ENCODE measurements at places on chromosomes 6 and 20. TPM values are rescaled to one million over a fixed set of nuclear protein-coding genes. Genes with fewer than 3 reads are reported as not detected.

GRCh38 chr20:62523473-62524203 lies 47.8 kb upstream of the GATA5 start:
- no peak overlapping the region for H3K27ac ChIP-seq
- H3K36me3 ChIP-seq, result no peaks in the 10 kb centered on the region
- H3K4me1 ChIP-seq, result no peaks in the 10 kb centered on the region
- peaks cover 4% of the 10 kb centered on the region for H3K27me3 ChIP-seq

ENPP5 gene
- not detected for total RNA-seq

GRCh38 chr20:64261138-64261537 lies 5.6 kb downstream of the PCMTD2 start:
- H3K4me3 ChIP-seq, result no peak overlapping the region
- H3K4me1 ChIP-seq, result peaks cover 15% of the 10 kb centered on the region
- H3K27ac ChIP-seq, result peak overlapping the region; percentile 72

KIAA0408 gene
- total RNA-seq, result 2.3 TPM

SIRPB1 gene
- 1.7 TPM for total RNA-seq

DNA sequence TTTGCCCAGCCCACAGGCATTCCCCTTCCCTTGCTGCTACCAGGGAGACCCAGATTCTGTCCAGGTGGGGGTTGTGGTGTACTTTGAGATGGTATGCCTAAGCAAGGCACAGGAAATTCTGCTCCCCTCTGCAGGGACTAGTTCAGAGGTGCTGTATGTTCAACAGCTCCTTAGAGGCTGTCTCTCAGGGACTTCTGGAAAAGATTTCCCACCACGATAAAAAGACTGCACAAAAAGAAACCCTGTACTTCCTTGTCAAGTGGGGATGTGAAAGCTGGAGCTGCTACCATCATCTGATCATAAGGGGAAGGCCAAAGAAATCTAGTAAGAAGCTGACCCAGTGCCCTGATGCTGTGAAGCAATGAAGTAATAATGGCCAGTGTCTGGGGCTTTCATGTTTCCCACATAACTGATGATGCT lies 51.5 kb upstream of the SMIM29 start:
- no peak for DNase-seq

SLC17A2 gene
- total RNA-seq, result not detected

DNA sequence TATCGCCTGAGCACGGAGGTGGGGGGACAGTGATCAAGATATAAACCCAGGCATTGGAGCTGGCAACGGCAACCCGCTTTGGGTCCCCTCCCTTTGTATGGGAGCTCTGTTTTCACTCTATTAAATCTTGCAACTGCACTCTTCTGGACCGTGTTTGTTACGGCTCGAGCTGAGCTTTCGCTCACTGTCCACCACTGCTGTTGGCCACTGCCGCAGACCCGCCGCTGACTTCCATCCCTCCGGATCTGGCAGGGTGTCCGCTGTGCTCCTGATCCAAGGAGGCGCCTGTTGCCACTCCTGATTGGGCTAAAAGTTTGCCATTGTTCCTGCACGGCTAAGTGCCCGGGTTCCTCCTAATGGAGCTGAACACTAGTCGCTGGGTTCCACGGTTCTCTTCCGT lies 48.9 kb upstream of the CD83 start:
- no peak overlapping the region for H3K27ac ChIP-seq
- H3K36me3 ChIP-seq, result no peaks in the 10 kb centered on the region
- H3K4me1 ChIP-seq, result no peaks in the 10 kb centered on the region

DNA sequence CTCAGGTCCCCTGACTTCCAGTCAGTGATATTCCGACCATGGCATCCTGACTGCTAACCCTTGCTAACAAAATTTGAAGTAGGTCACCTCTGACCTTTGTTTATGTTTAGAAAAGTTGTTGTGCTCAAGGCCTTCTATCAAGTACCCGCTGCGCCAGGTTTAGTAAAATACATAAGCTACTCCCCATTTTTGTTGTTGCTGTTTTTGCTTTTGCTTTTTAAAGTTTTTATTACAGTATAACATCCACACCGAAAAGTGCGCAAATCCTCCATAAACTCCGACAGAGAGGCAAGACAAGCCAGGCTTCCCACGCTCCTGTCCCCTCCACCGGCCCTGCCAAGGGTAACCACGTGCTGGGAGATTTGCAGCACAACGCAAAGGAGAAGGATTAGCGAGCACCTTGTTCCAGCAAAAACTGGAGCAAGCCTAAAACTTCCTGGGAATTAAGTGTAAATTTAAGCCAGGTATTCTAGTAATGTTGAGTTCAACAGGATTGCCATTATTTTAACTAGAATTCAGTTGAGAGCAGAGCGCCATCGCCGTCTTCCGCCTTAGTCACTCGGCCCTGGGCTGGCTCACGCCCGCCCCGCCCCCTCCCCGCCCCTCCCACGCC lies 17.8 kb upstream of the HMGN4 start:
- H3K27me3 ChIP-seq, result no peaks in the 10 kb centered on the region
- no peaks in the 10 kb centered on the region for H3K4me1 ChIP-seq
- H3K4me3 ChIP-seq, result peak overlapping the region; percentile 53
- peak; percentile 70 for DNase-seq
- H3K27ac ChIP-seq, result peak overlapping the region; percentile 100
- H3K36me3 ChIP-seq, result no peaks in the 10 kb centered on the region

- no peaks in the 10 kb centered on the region for H3K27me3 ChIP-seq
- no peak for DNase-seq
- H3K36me3 ChIP-seq, result no peaks in the 10 kb centered on the region
- H3K4me3 ChIP-seq, result no peak overlapping the region
Measured at GRCh38 chr6:165652766-165653165, 10.3 kb downstream of the PDE10A start.

GRCh38 chr6:145801021-145801420 lies 13.6 kb downstream of the FBXO30 start:
- H3K27me3 ChIP-seq, result no peaks in the 10 kb centered on the region
- DNase-seq, result no peak
- H3K27ac ChIP-seq, result no peak overlapping the region
- no peaks in the 10 kb centered on the region for H3K36me3 ChIP-seq

MDFI gene
- total RNA-seq, result 80.0 TPM

GRCh38 chr20:25484224-25484846 lies 76.9 kb downstream of the GINS1 start:
- no peaks in the 10 kb centered on the region for H3K36me3 ChIP-seq
- H3K27me3 ChIP-seq, result no peaks in the 10 kb centered on the region
- no peak overlapping the region for H3K4me3 ChIP-seq
- H3K4me1 ChIP-seq, result no peaks in the 10 kb centered on the region

WFDC9 gene
- not detected for total RNA-seq

DNA sequence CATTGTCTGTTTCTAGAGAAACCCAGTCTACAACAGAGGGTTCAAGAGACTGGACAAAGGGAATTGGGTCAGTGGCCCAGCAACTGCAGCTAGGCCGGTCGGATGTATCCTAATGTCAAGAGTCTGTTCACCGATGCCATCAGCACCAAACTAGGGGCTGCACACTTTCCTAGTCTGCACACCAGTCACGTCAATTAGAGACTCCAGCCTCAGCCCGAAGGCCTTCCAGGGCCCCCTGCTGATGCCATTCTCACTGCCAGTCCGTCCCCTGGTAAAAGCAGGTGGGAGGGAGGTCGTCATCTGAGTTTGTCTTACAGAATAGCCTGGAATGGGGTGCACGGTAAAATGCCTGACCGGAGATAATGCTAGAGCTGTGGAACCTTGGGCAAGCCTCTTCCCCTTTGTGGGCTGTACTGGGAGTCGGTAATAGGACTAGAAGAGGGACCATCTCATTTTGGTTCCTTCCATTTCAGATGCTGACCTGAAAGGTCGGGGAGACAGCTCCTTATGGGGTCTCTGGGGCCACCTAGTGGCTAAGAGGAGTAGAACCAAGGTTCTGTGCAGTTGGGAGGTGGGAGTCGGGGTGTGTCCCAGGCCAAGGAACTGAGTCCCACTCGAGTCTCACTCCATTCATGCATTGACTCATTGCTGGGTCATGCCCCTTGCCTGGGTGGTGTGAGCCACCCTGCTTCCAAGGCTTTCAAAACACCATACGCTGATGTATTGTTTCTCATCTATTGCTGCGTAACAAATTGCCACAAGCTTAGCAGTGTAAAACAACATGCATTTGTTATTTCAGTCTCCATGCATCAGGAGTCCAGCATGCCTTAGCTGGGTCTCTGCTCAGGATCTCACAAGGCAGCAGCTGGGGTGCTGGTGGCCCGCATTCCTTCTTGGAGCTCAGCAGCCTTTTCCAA lies 5.1 kb downstream of the SOX12 start:
- H3K27ac ChIP-seq, result no peak overlapping the region
- H3K4me3 ChIP-seq, result no peak overlapping the region
- no peaks in the 10 kb centered on the region for H3K36me3 ChIP-seq
- H3K4me1 ChIP-seq, result no peaks in the 10 kb centered on the region
- H3K27me3 ChIP-seq, result no peaks in the 10 kb centered on the region

CDH26 gene
- total RNA-seq, result 0.76 TPM

- no peak for DNase-seq
- no peaks in the 10 kb centered on the region for H3K36me3 ChIP-seq
- H3K4me3 ChIP-seq, result no peak overlapping the region
- no peaks in the 10 kb centered on the region for H3K4me1 ChIP-seq
- H3K27me3 ChIP-seq, result no peaks in the 10 kb centered on the region
- no peak overlapping the region for H3K27ac ChIP-seq
Measured at GRCh38 chr6:167044696-167045095, 45.5 kb downstream of the CEP43 start.

GRCh38 chr6:2764610-2765165 lies 505 bp upstream of the WRNIP1 start:
- DNase-seq, result peak; percentile 52
- no peaks in the 10 kb centered on the region for H3K27me3 ChIP-seq
- H3K36me3 ChIP-seq, result no peaks in the 10 kb centered on the region
- H3K27ac ChIP-seq, result peak overlapping the region; percentile 82

- DNase-seq, result no peak
- H3K27me3 ChIP-seq, result no peaks in the 10 kb centered on the region
- no peaks in the 10 kb centered on the region for H3K36me3 ChIP-seq
- H3K4me3 ChIP-seq, result no peak overlapping the region
- H3K4me1 ChIP-seq, result no peaks in the 10 kb centered on the region
- H3K27ac ChIP-seq, result no peak overlapping the region
Measured at GRCh38 chr6:149373511-149373910, 26.6 kb upstream of the SUMO4 start.

- no peaks in the 10 kb centered on the region for H3K4me1 ChIP-seq
- H3K36me3 ChIP-seq, result no peaks in the 10 kb centered on the region
- H3K27ac ChIP-seq, result no peak overlapping the region
- no peak for DNase-seq
- no peaks in the 10 kb centered on the region for H3K27me3 ChIP-seq
Measured at GRCh38 chr20:18412221-18412901, 54.5 kb downstream of the DZANK1 start.

GRCh38 chr20:19382386-19383340 lies 170.2 kb downstream of the SLC24A3 start:
- H3K27me3 ChIP-seq, result no peaks in the 10 kb centered on the region
- H3K4me3 ChIP-seq, result no peak overlapping the region
- H3K36me3 ChIP-seq, result no peaks in the 10 kb centered on the region

DNA sequence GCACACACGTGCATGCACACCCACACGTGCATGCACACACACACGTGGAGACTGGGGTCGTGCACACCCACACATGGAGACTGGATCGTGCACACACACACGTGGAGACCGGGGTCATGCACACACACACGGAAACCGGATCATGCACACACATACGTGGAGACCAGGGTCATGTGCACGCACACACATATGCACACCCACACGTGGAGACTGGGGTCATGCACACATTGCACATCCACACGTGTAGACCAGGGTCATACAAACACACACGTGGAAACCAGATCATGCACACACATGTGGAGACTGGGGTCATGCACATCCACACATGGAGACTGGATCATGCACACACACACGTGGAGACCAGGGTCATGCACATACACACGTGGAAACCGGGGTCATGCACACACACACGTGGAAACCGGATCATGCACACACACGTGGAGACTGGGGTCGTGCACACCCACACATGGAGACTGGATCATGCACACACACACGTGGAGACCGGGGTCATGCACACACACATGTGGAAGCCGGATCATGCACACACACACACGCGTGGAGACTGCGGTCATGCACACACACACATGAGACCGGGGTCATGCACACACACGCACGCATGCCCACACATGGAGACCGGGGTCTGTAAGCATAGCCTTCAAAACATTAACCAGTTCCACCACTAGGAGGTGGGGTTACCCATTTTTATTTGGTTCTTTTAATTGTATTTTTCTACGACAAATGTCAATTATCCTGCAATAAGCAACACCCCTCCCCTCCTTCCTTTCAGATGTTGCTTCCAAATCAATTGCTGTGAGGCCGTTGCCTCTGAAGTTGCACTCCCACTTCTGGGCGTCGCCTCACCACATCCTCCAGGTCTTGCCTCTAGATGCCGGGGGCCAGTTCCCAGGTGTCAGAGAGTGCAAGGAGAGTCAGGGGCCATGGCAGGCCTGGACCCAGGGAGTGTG lies 95.8 kb downstream of the TMEM242 start:
- H3K4me3 ChIP-seq, result no peak overlapping the region
- H3K4me1 ChIP-seq, result peaks cover 8% of the 10 kb centered on the region
- no peaks in the 10 kb centered on the region for H3K27me3 ChIP-seq
- no peaks in the 10 kb centered on the region for H3K36me3 ChIP-seq

RAET1L gene
- not detected for total RNA-seq

PRSS16 gene
- 0.88 TPM for total RNA-seq

DNA sequence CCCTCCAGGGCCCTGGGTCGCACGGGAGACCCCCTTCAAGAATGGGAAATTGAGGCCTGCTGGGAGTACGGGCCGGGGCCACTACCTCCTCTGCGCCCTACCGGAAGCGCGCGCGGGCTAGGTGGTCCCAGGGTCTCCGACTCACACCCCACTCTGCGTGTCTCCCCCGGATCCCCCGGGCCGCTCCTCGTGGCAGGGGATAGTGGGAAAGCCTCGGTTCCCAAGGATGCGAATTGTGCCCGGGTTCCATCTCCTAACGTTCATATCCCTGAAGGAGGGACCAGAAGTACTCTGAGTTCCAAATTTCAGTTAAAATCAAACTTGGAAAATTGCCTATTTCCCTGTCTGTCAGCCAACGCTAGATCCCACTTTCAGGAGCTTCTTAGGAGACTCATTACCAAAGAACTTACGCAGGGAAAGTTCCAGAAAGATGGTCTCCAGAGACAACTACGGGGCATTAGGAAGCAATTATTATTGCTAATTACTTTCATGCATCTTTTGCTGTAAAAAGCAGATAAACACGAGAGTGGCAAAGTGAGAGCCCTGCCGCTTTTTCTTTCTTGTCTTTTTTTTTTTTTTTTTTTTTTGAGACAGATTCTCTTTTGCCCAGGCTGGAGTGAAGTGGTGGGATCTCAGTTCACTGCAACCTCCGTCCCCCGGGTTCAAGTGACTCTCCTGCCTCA lies 858 bp downstream of the FAM83D start:
- DNase-seq, result no peak
- no peak overlapping the region for H3K27ac ChIP-seq
- no peaks in the 10 kb centered on the region for H3K27me3 ChIP-seq
- H3K4me3 ChIP-seq, result peak overlapping the region; percentile 33
